ENCODE measurements at places on chromosomes 7 and 10.

GRCh38 chr10:101161494-101162299, 30.6 kb downstream of the TLX1 start:
- DNase-seq, result peak; percentile 69

DNA sequence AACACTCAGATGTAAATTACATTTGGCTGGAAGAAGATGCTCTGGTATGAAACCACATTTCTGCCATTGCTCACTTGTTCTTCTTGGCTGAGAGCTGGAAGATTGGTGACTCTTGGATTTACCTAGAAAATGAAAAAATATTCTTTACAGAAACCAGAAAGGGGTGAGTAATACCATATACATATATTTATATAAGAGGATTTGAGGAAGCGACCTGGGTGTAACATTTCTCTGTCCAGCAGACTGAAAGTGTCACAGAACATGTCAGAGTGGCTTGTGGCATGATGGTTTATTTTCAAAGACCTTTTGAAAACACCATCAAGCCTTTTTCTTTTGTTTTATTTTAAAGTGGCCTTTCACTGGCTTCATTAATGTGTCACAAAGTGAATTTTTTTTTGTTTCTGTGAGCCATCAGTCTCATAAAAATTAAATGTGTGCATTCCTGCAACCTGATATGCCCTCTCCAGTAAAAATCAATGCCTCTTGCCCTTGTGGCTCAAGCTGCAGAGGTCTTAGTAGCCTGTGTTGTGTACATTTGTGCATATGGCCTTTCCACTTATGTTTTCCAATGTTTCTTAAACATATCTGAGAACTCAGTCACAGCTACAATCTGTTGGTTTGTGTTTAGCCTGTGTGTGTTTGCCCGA, 23.5 kb downstream of the CREB5 start:
- no peak for DNase-seq

- DNase-seq, result no peak
Measured at GRCh38 chr7:42567051-42567450, 330.0 kb upstream of the GLI3 start.

DNA sequence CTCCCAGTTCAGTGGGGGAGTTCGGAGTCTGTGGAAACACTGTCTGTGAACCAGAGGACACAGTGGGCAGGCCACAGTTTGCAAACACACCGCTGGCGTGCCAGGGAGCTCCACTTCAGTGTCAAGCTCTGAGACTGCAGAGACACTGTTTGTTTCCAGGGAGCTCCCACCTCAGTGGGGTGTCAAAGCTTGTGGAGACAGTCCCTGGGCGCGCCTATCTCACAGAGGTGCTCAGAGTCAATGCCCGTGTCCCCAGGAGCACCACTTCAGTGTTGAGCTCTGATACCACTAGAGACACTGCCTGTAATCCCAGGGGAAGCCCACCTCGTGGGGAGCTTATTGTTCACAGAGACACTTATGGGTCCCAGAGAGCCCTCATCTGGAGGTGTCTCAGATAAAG, 4.3 kb downstream of the MYO1G start:
- no peak for DNase-seq

GRCh38 chr7:143181349-143181748, 1.9 kb upstream of the TAS2R39 start:
- no peak for DNase-seq

Data from activated CD4-positive, alpha-beta T cell treated with anti-CD3 and anti-CD28 coated beads, Interleukin-2, Interleukin-4, amounts not matched to agents 100 ng/mL and 50 ng/mL, durations not matched to agents 16 hours and 8 hours (primary cell).